ENCODE measurements at places on chromosomes 5 and 9.

- no peak for DNase-seq
Measured at GRCh38 chr9:108874058-108874788, 12.2 kb downstream of the ACTL7A start.

GRCh38 chr9:70954126-70954525 lies 167.3 kb downstream of the TRPM3 start:
- no peak for DNase-seq

DNA sequence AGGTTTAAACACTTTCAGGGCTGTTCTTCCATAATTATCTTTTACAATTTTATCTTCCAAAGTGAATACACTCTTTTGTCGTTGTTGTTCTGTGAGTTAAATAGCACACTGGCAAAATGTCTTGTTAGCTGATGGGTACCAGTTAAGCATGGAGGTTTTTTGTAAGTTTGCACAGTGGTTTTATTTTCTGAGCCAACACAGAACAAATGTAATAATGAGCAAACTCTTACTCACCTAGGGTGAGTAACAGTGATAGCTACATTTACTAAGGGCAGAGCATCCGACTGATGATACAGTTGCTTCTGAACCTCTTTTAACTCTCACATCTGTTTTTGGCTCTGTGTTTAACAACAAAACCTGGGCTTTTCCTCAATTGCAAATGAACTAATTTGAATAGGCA lies 103.2 kb downstream of the CTNND2 start:
- DNase-seq, result no peak

GRCh38 chr5:68382640-68383039 lies 167.1 kb downstream of the PIK3R1 start:
- no peak for DNase-seq

- DNase-seq, result no peak
Measured at GRCh38 chr5:141420855-141421488, at the start of gene PCDHGA11. Gene PCDHGA11, plus strand, starts transcription at chr5:141421051. Its CDS starts 177 bp downstream, at chr5:141421228.

- DNase-seq, result no peak
Measured at GRCh38 chr5:64526734-64527439, 21.1 kb downstream of the RGS7BP start.

Data from iPS DF 6.9 (cell line).